ENCODE measurements at places on chromosomes 4 and X.
A peak's percentile ranks its signal among the peaks of the same experiment; 100 is the strongest.

DNA sequence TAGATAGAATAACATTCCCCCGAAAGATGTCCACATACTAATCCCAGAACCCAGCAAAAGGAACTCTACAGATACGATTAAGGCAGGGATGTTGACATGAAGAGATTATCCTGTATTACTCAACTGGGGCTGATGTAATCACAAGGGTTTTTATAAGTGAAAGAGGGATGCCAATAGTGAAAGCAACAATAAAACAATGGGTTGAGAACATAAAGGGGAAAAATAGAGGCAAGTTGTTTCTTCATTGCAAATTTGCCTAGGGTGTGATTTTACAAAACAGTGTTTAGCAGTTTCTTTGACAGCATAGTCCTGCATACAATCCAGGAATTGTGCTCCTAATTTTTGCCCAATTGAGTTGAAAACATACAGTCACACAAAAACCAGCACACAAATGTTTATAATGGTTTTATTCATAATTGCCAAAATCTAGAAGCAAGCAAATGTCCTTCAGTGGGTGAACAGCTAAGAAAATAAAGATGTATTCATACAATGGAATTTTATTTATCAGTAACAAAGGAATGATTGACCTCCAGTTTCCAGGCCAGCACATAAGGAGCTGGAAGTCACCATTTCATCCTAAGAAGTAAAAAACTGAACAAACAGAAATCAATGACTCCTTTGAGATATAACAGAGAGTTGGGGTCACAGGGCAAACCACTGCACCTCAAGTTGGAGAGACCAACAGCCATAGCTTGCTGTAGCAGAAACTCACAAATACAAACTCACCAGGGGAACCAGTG is 107.2 kb downstream of the CENPC start:
- DNase-seq = no peak

GRCh38 chr4:168769416-168769815 is 240.6 kb downstream of the CBR4 start:
- DNase-seq = no peak

GRCh38 chr4:16461362-16461761 is 235.1 kb upstream of the TAPT1 start:
- no peak for DNase-seq

DNA sequence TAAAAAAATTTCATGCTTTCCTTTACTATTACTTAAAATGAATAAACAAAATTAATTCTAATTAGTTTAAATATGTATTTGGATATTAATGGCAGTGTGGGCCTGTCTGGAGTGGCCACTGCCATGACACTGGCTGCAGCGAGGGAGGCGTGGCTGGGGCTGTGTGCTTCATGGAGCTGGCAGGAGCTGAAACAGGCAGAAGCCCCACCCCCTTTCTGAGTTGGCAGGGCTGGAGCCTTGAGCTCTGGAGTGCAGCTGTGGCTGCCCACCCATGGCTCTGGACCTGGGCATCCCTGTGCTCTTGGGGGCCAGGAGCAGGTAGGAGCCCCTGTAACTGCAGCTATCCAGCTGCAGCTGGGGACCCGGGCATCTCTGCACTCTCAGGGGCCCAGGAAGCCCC is 8.2 kb upstream of the HSD17B11 start:
- DNase-seq = no peak

DNA sequence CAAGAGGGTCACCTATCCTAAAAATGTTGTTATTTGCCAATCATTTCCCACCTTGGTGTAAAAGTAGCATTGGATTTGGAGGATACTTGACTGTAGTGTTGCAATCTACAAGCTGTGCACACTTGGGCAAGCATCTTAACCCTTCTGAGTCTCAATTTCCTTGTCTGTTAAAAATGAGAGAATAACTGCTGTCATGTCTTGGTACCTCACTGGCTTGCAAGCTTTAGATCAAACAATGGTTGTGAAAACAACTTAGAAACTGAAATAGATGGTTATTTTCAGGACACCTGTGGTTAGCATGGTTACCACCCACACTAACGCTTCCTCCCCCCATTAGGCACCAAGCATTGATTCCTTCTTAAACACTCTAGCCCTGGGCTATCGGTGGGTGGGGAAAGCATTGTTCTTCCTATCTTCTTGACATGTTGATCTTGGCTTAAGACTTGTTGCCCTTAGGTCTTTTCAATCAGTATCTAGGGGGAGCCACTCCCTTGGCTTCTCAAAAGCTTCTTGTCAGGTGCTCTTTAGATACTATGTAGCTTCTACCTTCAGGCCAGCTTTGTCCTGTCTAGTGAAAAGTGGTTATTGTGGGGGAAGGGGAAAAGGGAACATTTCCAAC is 10.6 kb upstream of the AMOT start:
- DNase-seq = no peak

DNA sequence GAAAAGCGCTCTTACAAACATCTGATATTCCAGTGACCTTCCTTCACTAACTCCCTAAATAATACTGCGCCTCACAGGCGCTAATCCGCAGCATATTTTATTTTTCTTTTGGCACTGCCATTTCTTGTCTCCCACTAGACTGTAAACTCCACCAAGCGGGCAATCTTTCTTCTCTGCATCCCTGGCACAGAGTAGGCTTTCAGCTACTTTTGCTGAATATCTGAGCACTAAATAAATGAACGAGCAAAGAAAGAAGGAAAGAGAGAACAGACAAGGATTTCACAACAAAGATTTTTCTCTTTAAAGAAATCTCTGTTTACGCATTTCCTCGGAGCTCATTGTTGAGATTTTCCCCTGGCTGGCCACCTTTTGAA is 12.7 kb downstream of the NKX3-2 start:
- DNase-seq = no peak

DNA sequence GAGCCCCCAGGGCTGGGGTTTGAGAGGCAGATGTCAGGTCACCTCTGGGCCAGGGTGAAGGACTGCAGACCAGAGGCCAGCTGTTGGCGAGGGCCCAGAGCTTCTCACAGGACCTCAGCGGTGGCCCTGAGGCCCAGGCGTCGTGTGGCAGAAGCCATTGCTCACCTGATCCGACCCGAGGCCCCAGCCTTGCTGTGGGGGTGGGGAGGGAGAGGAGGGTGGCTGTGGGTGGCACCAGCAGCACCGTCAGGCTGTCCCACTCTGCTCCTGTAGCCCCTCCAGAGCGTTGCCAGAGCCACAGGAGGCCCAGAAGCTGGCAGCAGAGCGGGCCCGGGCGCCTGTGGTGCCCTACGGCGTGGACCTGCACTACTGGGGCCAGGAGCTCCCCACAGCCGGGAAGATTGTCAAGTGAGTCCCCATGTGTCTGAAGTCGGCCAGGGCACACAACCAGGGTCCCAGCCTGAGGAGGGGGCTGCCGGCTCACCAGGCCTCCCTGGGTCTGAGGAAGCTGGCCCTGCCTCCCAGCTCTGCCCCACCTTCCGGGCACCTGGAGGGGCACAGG is 28.8 kb downstream of the UVSSA start:
- no peak for DNase-seq

- DNase-seq = no peak
Measured at GRCh38 chrX:21295246-21295820, 78.9 kb upstream of the CNKSR2 start.

- no peak for DNase-seq
Measured at GRCh38 chr4:111689214-111689613, 456.0 kb upstream of the FAM241A start.

DNA sequence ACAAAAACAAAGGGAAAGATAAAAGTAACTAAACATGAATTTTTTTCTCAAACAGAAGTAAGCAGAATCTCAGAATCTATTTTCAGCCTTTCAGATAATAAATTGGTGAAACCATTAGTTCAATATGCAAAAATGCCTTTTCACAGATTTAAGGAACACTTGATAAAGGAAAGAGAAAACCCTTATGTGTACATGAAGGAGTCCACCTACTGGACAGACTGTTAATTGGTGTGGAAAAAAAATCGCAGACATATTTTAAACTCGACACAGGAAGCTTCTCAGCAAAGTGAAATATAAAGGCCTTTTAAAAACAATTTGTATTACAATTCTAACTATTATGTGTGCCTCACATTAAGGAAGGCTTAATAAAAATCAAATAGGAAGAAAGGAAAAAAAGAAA is 22.3 kb downstream of the COX7B2 start:
- DNase-seq = peak; percentile 46

DNA sequence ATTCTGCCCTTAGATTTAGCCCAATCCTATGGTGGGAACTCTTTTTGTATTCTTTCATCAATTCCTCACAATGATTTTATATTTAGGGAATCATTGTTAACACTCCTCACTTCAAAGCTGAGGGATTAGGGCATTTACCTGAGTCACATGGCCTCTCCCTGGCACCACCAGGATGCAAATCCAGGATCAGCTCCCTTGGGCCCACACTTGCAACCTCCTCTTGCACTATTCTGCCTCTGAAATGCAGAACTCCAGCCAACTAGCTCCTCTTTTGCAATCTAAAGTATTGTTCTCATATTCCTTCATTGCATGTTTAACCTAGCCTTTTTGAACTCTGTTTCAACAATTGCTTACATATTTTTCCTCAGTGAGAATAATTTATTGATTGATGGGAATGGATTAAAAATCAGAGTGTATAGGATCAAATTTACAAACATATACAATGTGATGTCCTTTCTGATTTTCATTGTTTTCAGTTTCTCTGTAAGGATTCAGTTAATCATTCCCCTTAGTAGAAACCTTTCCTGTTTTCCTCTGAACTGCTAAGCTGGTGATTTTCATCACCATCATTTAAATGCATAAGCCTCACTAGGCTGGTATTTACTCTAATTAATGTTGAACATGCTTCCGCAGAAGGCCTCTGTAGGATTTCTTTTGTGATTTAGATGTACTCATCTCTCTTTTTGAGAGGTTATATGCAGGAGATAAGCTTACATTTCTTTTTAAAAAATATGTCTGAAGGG is 3.3 kb upstream of the RELL1 start:
- DNase-seq = no peak

- DNase-seq = no peak
Measured at GRCh38 chrX:151970661-151971060, 3.8 kb downstream of the GABRE start.

- DNase-seq = no peak
Measured at GRCh38 chrX:110699109-110699508, 96.5 kb downstream of the CHRDL1 start.

GRCh38 chr4:38455092-38455862 is 208.7 kb upstream of the KLF3 start:
- DNase-seq = no peak

DNA sequence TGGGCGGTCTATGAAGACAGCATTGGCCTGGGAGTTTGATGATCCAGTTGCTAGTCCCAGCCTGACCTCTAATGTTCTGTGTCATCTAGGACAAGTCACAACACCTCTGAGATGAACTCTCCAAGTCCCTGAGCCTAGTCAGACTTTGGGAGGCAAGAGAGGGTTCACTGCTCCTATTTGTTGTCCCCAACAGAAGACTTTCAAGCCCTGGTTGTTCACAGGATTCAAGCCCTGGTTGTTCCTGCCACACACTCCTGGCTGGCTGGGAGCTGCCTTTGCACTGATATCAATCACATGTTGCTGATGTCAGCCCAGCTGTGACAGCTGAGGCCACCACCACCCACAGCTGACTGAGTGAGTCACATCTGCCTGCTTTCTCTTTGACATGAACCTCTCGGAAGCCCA is 253.2 kb upstream of the RASGEF1B start:
- DNase-seq = no peak

DNA sequence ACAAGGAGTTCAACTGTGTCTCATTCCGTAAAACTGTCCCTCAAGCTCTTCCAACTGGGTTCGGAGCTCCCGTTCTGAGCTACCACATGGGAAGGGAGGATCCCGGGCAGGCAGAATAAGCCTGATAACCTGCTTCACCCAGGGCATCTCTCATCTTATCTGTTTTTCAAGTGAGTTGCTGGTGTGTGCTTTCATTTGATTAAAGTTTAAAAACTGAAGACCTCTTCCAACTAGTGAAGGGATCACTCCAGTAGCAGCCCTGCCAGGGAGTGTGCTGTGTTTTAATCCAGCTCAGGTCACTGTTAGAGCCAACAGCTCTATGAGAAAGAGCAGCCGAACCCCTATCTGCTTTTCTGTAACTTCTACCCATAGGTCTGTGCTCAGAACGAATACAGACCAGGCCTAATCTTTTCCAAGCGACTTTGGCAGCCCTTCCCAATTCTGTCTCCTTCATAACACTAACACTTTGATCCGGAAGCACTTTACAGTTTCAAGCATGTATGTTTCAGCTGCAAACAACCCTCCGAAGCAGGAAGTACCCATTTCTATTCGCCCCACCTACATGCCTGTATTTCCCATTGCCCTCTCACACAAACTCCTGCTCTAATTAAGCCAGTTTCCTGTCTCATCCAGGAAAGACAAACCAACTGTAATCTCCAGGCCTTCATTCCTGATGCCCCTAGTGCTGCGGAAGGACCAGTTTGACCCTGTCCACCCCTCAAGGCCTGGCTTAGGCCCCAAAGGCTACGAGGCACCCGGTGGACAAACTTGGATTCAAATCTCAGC is 60.9 kb downstream of the IRF2 start:
- DNase-seq = no peak

DNA sequence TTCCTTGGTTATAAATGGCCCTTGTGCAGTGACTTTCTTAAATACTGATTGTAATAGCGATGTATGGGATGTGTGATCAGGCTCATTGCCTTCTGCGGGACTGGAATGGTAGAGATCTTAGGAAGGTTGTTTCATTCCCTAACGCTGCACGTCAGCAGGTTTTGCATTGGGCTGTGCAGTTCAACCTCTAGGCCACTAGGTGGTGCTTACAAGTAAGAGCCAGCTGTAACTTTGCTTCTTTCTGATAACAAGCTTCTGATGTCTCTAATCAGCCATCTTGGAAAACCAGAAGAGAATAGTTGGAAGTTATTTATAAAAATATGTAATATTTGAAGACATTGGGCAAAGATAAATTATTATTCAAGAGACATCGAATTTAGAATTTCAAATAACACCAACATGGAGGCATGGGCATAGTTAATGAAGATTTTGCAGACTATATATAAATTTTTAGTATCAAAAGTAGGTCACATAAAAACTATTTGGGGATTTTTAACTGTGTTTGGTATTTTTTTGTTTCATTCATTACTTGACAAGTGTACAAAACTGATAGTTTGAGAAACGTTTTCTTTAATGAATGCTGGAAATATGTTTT is 339.7 kb upstream of the PCDH7 start:
- no peak for DNase-seq

DNA sequence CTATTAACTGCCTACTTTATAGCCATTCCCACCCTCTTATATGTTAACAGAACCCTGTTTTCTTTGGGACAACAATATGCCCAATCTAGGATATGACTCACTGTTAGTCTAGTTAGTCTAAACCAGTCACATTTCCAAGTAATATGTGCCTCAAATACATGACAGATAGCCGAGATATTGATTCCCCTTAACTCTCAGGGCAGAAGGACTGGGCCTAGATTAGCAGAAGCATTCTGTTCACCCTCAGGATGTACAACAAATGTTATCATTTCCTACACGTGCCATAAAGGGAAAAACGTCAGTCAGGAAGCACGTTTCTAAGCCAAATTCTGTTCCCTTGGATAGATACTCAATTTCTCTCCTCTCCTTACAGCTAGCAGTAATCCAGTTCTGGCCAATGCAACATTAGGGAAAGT is 114.1 kb downstream of the SLC10A7 start:
- no peak for DNase-seq

All from spinal cord (tissue), 10 donors.